ENCODE measurements at places on chromosomes 7 and 10.

DNA sequence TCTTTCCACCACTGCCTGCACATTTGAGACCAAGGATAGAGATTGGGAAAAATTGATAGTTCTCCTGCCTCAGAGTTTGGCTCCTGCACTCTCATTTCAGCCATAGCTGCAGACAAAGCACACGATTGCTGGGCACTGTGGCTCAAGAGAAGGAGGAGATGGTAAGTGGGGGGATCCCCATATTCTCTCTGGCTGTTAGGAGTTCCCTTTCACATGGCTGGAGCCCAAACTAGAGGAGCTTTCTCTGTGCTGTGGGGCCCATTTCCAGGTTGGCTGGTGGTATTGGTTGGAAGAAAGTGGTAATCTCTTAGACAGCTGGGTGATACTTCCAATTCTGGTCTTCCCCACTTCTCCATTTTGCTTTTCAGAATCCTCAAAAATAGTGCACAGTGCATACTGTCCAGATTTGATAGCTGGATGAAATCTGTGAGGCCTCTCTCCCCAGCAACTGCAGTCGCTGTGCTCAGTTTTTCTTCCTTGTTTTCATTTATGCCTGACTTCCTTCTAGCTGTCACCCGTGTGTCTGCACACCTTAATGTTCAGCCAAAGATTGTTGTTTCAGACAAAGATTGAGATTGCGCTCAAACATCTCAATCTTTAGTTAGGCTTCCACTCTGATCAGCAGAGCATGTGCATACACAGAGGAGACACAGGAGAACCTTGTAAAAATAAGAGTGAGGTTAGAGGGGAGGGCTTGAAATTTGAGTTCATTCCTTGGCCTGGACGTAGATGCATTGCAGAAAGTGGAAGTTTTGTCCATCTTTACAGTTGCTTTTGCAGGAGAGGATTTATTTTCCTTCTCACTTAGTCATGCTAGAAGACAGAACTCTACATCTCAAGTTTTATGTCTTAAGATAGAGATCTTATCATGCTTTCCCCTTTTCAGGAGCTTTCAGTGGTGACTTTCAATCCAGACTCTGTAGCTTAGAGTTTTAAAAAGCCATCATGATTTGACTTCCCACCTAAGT is 28.6 kb downstream of the RABGEF1 start:
- no peak for DNase-seq

DNA sequence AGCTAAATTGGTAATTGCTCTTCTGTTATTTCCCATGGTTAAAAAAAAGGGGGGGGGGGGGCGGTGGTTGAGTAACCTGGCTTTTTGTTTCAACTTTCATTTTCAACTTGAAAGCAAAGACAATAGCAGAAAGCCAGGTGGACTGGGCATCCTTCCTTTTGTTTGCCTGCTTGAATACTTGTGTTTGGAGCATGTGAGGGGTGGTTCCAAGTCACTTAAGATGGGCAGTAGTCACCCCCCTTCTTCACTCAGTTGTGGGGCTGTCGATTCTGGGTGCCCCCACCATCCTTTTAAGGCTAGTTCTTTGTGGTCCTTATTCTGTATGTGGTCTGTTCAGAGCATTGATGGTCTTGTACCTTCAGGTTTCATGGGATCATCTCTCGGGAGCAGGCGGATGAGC is 165.6 kb upstream of the PRR15 start:
- DNase-seq, result no peak

- no peak for DNase-seq
Observed at GRCh38 chr10:104872691-104873090, 231.6 kb downstream of the SORCS3 start.

DNA sequence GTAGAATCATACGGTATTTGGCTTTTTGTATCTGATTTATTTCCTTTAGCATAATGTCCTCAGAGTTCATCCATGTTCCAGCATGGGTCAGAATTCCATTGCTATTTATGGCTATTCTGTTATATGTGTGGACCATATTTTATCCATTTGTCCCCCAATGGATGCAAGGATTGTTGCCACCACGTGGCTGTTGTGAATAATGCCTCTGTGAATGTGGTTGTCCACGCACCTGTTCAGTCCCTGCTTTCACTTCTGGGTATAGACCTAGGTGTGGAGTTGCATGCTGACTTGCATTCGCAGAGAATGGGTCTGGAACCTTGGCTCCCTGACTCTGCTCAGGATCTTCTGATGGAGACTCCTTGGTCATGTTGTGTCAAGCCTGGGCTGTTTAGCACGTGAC is 199.9 kb downstream of the CAMK1D start:
- no peak for DNase-seq

DNA sequence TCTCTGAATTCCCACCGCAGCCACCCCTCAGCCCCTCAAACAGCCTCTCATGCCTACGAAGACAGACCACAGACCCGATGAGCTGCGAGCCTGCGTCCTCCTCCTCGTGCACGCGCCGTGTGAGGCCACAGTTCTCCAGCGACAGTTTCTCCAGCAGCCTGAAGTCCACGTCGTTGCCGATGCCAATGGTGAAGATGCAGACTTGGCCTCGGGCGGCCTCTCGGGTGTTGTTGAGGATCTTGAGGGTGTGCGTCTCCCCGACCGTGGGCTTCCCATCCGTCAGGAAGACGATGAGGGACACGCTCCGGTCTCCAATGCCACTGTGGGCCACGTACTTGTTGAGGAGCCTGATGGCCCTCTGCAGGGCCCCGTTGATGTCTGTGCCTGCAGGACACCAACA is 87.1 kb downstream of the ITIH5 start:
- no peak for DNase-seq

GRCh38 chr10:71504168-71504567 is 107.4 kb downstream of the CDH23 start:
- no peak for DNase-seq
